ENCODE measurements at places on chromosomes 16 and 17. TPM values are rescaled to one million over a fixed set of nuclear protein-coding genes. Genes with fewer than 3 reads are reported as not detected.

The NTN1 gene
- 0.29 TPM for total RNA-seq

The CCL7 gene
- total RNA-seq, result not detected

GRCh38 chr17:76909971-76910760 is 42.0 kb downstream of the MGAT5B start:
- no peaks in the 10 kb centered on the region for H3K4me1 ChIP-seq
- peaks cover 2% of the 10 kb centered on the region for H3K27me3 ChIP-seq
- no peak overlapping the region for H3K27ac ChIP-seq

The CTRB1 gene
- total RNA-seq, result not detected

DNA sequence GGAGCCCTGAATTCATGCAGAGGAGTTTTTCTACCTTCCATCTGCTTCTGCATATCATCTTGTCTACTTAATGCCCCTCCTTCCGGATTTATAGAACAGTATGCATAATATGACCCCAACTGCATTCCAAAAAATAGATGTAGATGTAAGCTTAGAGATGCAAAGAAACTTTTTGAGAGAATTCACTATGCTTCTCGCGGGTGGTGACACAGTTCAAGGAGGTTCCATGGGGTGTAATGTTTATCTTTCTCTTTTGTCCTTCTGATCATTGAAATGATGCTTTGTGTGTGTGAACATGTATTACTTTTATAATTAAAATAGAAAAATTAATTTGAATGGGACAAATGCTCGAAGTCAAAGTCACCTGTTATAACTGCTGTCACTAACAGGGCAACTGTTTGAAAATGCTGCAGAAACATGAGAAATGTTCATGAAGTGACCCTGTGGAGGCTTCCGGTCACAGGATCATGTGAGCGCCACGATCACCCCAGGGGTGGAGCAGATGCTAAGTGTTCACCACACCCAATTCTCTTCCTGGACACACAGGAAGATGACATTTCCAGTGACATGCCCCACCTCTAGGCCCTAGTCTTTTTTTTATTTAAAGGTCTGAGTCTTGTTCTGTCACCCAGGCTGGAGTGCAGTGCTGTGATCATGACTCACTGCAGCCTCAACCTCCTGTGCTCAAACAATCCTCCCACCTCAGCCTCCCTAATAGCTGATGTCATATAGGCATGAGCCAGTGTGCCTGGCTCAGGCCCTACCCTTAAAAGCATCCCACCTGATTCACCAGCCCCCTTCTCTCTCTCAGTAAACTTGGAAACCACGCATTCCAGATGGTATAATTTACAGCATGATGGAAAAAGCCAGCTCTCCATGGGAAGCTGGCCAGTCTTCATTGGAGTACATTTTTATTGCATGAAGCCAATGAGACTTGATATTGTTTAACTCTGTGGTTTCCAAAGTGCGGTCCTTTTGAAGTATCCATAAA is 21.0 kb upstream of the AGRP start:
- peak; percentile 76 for DNase-seq
- peaks cover 42% of the 10 kb centered on the region for H3K4me1 ChIP-seq
- H3K27ac ChIP-seq, result peak overlapping the region; percentile 82
- no peaks in the 10 kb centered on the region for H3K27me3 ChIP-seq
- peaks cover 2% of the 10 kb centered on the region for H3K36me3 ChIP-seq
- no peak overlapping the region for H3K4me3 ChIP-seq

DNA sequence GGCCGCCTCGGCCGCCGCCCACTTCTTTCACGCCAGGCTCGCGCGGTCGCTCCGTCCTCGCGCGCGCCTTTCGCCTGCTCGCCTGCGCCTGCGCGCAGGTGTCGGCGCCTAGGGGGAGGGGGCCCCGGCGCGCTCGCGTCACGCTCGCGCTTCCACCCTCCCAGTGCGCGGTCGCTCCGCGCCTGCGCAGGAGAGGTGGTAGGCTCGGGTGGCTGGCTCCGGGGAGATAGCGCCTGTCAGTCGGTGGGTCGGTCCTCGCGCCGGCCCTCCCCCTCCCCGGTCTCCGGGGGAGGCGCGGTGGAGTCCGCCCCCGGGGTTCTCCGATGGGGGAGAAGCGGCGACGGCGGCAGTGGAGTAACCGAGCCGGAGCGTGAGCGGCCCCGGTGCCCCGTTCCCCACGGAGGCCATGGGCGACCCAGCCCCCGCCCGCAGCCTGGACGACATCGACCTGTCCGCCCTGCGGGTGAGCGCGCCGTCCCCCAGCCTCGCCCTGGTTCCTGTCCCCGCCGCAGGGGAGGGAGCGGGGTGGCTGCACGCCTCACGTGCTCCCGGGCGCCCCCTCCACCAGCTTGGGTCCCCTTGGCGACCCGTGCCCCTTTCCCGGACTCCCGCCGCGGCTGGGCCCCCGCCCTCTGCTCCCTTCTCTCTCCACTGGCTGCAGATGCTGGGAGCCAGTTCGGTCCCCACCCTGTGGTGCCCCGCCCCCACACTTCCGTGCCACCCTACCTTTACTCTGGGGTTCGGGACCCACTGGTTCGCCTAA is at the start of gene MINK1:
Gene MINK1 (plus strand): TSS at position 163 of the 763 bp plus-strand sequence. CDS start 244 bp downstream, at position 407.
- peak within 1 kb of the TSS; percentile 88 for H3K4me3 ChIP-seq
- peaks cover 28% of the 10 kb centered on the region for H3K4me1 ChIP-seq
- peak; percentile 92 for DNase-seq
- H3K36me3 ChIP-seq, result peaks cover 3% of the 10 kb centered on the region
- no peaks in the 10 kb centered on the region for H3K27me3 ChIP-seq
- H3K27ac ChIP-seq, result peak within 1 kb of the TSS; percentile 88

The ABCA9 gene
- not detected for total RNA-seq

DNA sequence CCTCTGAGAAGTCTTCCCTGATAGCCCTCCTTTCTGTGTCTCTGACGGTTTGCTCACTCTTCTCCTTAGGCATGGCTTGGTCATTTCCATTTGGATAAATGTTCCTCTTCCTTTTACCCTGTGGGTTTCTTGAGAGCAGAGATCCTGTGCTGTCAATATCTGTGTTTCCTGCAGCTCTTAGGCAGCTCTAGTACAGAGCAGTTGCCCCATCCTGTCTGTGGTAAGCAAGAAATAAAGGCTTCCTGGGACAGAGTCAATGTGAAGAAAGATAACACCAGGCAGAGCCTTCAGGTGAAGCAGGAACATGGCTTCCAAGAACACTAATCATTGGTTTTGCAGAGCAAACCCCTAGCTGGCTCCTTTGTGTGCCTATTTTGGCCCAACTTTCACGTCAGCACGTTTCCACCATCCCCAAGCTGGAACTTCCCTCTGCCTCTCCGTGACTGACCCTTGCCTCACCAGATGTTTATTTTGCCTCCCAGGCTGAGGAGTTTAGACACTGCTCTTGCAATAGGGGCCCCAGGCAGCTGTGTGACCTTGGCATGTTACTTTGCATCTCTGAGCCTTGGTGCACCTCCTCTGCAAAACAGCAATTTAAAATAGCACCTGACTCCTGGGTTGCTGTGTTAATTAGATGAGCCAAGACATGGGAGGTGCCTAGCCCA is 49.6 kb upstream of the SIAH1 start:
- no peaks in the 10 kb centered on the region for H3K36me3 ChIP-seq
- no peaks in the 10 kb centered on the region for H3K4me1 ChIP-seq
- H3K27ac ChIP-seq, result no peak overlapping the region
- H3K4me3 ChIP-seq, result no peak overlapping the region
- peaks cover 1% of the 10 kb centered on the region for H3K27me3 ChIP-seq

DNA sequence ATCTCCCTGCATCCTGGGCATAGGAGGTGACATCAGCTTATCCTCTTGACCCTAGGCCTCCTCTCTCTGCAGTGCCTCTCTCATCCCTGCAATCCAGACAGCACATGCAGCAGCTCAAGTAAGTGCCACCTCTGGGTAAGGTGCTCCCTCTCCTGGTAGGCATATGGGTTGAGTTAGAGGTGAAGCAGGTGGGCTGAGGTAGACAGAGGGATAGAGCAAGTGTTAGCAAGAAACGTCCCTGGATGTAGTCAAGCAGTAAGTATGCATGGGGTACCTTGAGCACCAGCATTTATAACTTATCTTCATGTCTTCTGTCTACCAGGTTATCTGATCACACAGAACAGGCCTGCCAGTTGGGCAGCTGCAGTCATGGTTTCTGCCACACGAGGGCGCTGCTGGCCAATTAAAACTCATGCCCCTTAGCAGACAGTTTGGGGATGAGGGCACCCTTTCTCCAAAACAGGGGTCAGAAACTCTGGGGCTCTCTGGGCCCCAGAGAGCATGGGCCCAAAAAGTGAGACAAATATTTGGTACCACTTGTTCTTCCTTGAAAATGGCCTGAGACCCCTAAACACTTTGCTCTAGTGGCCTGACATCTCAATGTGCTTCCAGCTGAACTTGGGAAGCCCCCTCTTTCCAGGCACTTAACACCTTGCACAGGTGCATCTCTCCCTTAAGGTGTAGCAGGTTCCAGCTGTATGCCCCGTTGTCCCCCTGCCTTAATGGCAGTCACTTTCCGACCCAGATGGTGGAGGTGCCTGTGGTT is 59.8 kb downstream of the NEUROD2 start:
- H3K4me1 ChIP-seq, result no peaks in the 10 kb centered on the region
- no peak overlapping the region for H3K4me3 ChIP-seq
- peak; percentile 83 for DNase-seq
- H3K27ac ChIP-seq, result no peak overlapping the region
- H3K27me3 ChIP-seq, result no peaks in the 10 kb centered on the region

The HES7 gene
- 2.8 TPM for total RNA-seq

The CFAP97D1 gene
- not detected for total RNA-seq

GRCh38 chr16:1481906-1482835 is 6.6 kb downstream of the PTX4 start:
- H3K36me3 ChIP-seq, result no peaks in the 10 kb centered on the region
- no peaks in the 10 kb centered on the region for H3K27me3 ChIP-seq
- no peak overlapping the region for H3K27ac ChIP-seq
- H3K4me3 ChIP-seq, result no peak overlapping the region

DNA sequence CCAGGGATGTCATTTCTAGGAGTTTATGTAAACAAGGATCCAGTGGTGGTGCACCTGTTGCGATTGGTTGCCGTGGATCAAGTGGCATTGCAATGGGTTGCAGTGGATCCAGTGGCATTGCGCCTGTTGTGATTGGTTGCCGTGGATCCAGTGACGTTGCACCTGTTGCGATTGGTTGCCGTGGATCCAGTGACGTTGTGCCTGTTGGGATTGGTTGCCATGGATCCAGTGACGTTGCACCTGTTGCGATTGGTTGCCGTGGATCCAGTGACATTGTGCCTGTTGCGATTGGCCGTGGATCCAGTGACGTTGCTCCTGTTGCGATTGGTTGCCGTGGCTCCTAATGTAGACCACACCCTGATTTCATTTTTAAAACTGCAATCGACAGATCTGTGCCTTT is 56.2 kb upstream of the CRISPLD2 start:
- no peak overlapping the region for H3K4me3 ChIP-seq
- H3K4me1 ChIP-seq, result peaks cover 64% of the 10 kb centered on the region
- H3K36me3 ChIP-seq, result peaks cover 60% of the 10 kb centered on the region

DNA sequence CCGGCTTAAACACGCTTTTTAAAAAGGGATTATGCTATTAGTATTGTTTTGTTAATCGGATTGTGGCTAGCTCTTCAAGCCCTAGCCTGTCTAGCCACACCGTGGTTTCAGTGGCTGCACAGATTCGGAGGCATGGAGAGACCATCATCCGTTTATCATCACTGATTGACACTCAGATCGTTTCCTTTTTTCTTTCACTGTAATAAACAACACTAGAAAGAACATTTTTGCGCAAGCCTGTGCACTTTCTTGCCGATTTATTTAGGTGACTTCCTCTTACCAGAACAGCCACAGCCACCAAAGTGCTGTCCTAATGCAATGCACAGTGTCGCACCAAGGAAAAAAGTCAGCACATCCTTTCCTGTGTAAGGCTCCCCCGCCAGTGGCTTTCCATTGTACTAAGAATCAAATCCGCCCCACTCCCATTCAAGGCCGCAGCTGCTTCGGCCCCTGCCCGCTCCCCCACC is 78.2 kb downstream of the CRISPLD2 start:
- no peaks in the 10 kb centered on the region for H3K36me3 ChIP-seq
- no peak for DNase-seq
- no peak overlapping the region for H3K4me3 ChIP-seq
- peaks cover 5% of the 10 kb centered on the region for H3K4me1 ChIP-seq
- peaks cover 2% of the 10 kb centered on the region for H3K27me3 ChIP-seq
- no peak overlapping the region for H3K27ac ChIP-seq

All from activated CD4-positive, alpha-beta memory T cell treated with anti-CD3 and anti-CD28 coated beads for 36 hours (primary cell).